ENCODE measurements at places on chromosomes 2 and 18. TPM values are rescaled to one million over a fixed set of nuclear protein-coding genes. Genes with fewer than 3 reads are reported as not detected.

CDH19 gene
- total RNA-seq = 12.0 TPM

- no peaks in the 10 kb centered on the region for H3K36me3 ChIP-seq
- no peak overlapping the region for H3K27ac ChIP-seq
- no peak overlapping the region for H3K4me3 ChIP-seq
- H3K4me1 ChIP-seq = no peaks in the 10 kb centered on the region
- H3K27me3 ChIP-seq = no peaks in the 10 kb centered on the region
- DNase-seq = no peak
Observed at GRCh38 chr2:129816813-129817574, 162.5 kb upstream of the RAB6C start.

IL1RL2 gene
- not detected for total RNA-seq

DNA sequence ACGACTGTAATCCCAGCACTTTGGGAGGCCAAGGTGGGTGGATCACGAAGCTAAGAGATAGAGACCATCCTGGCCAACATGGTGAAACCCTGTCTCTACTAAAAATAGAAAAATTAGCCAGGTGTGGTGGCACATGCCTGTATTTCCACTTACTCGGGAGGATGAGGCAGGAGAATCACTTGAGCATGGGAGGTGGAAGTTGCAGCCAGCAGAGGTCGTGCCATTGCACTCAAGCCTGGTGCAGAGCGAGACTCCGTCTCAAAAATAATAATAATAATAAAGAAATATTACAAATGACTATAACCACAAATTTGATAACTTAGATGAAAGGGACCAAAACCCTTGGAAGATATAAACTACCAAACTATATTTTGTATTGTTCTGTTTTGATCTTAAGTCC lies 226.3 kb upstream of the GULP1 start:
- no peak overlapping the region for H3K27ac ChIP-seq
- H3K27me3 ChIP-seq = no peaks in the 10 kb centered on the region
- no peak overlapping the region for H3K4me3 ChIP-seq
- DNase-seq = no peak
- no peaks in the 10 kb centered on the region for H3K36me3 ChIP-seq

DNA sequence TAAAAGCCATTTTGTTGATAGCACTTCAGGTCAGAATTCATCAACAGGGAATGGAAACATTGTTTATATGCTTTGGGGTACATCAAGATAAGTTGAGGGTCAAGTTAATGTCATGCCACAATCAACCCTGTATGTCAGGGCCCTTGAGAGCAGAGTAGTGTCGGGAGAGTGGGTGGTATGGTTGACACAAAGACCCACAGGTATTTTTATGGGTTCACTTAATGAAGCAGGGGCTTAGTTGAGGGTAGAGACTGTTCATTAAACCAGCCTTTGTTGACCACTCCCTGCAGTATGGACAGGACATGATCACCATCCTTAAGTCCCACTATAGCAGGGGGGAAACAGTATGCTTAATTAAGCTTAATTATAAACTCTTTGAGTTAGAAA lies 5.7 kb downstream of the RPL37A start:
- DNase-seq = no peak
- H3K4me1 ChIP-seq = peaks cover 30% of the 10 kb centered on the region
- H3K4me3 ChIP-seq = no peak overlapping the region
- H3K27me3 ChIP-seq = no peaks in the 10 kb centered on the region
- peaks cover 30% of the 10 kb centered on the region for H3K36me3 ChIP-seq
- H3K27ac ChIP-seq = no peak overlapping the region

DNA sequence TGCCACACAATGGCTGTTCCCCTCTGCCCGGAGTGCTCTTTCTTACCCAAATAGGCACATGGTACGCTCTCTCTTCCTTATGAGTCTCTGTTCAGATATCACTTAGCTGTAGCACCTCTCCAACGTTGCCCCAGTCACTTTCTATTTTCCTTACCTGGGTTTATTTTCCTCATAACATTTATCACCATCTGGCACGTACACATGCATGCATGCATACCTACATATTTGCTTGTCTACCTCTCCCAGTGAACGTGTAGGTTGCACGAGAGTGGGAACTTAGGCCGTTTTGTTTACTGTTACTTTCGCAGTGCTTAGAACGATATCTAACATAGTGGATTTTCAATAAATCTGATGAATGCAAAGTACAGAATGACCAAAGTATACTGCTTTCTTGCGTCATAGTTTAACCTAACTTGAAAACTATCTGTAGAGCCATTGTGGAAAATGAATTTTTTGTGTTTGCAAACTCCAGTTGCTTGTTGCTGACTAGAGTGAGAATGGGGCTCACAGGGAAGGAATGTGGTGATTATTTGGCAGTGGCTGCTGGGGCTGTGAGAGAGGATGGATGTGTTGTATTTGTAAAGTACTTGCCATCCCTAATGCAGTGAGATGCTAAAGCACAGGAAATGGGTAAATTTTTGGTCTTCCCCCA lies 47.1 kb downstream of the ACSL3 start:
- H3K27me3 ChIP-seq = no peaks in the 10 kb centered on the region
- H3K27ac ChIP-seq = no peak overlapping the region
- no peak overlapping the region for H3K4me3 ChIP-seq
- H3K36me3 ChIP-seq = peaks cover 33% of the 10 kb centered on the region
- DNase-seq = no peak
- peaks cover 59% of the 10 kb centered on the region for H3K4me1 ChIP-seq

CHST9 gene
- 0.30 TPM for total RNA-seq

- no peak overlapping the region for H3K4me3 ChIP-seq
- no peaks in the 10 kb centered on the region for H3K27me3 ChIP-seq
- peaks cover 7% of the 10 kb centered on the region for H3K4me1 ChIP-seq
- no peaks in the 10 kb centered on the region for H3K36me3 ChIP-seq
- no peak for DNase-seq
Observed at GRCh38 chr18:52352920-52353319, 12.9 kb downstream of the DCC start.

- no peak overlapping the region for H3K4me3 ChIP-seq
- no peak for DNase-seq
- no peaks in the 10 kb centered on the region for H3K4me1 ChIP-seq
- peaks cover 15% of the 10 kb centered on the region for H3K36me3 ChIP-seq
- no peaks in the 10 kb centered on the region for H3K27me3 ChIP-seq
Observed at GRCh38 chr2:55314985-55315384, 46.0 kb upstream of the MTIF2 start.

- DNase-seq = no peak
- H3K27ac ChIP-seq = no peak overlapping the region
- H3K4me3 ChIP-seq = no peak overlapping the region
- no peaks in the 10 kb centered on the region for H3K27me3 ChIP-seq
- no peaks in the 10 kb centered on the region for H3K4me1 ChIP-seq
Observed at GRCh38 chr2:147198651-147199171, 646.1 kb upstream of the ACVR2A start.

NT5DC4 gene
- total RNA-seq = not detected

GRCh38 chr2:162221064-162221463 lies 22.2 kb downstream of the FAP start:
- H3K27me3 ChIP-seq = no peaks in the 10 kb centered on the region
- DNase-seq = peak; percentile 46
- no peak overlapping the region for H3K27ac ChIP-seq
- no peak overlapping the region for H3K4me3 ChIP-seq
- H3K36me3 ChIP-seq = no peaks in the 10 kb centered on the region

FAM161A gene
- 0.67 TPM for total RNA-seq

GRCh38 chr2:65494078-65494477 lies 61.7 kb upstream of the SPRED2 start:
- no peak for DNase-seq
- no peaks in the 10 kb centered on the region for H3K4me1 ChIP-seq
- no peak overlapping the region for H3K4me3 ChIP-seq
- no peaks in the 10 kb centered on the region for H3K36me3 ChIP-seq

ALPP gene
- total RNA-seq = not detected

CREG2 gene
- not detected for total RNA-seq

DNA sequence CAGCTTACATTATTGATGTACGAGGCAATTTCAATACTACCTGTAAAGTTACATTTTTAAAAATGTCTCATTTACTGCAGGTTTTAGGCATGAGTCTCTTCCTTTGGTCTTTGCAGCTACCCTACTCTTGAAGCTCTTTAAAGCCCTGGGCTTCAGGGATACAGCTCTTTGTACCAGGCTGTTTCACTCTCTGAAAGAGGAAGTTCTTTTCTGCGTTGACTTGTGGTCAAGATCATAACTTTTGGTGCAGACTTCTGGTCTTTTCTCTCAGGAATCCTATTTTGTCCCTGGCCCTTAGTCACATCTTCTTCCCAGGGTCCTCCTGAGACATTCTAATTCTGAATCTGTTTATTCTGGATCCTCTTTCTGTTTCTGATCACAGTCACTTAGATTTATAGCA lies 16.6 kb upstream of the HRH4 start:
- no peaks in the 10 kb centered on the region for H3K4me1 ChIP-seq
- H3K27ac ChIP-seq = no peak overlapping the region
- peaks cover 99% of the 10 kb centered on the region for H3K36me3 ChIP-seq
- no peak overlapping the region for H3K4me3 ChIP-seq
- H3K27me3 ChIP-seq = no peaks in the 10 kb centered on the region

- H3K36me3 ChIP-seq = peaks cover 30% of the 10 kb centered on the region
- H3K27ac ChIP-seq = no peak overlapping the region
- no peaks in the 10 kb centered on the region for H3K27me3 ChIP-seq
- DNase-seq = no peak
- H3K4me3 ChIP-seq = no peak overlapping the region
Observed at GRCh38 chr18:13619505-13620205, 106.7 kb downstream of the FAM210A start.

DNA sequence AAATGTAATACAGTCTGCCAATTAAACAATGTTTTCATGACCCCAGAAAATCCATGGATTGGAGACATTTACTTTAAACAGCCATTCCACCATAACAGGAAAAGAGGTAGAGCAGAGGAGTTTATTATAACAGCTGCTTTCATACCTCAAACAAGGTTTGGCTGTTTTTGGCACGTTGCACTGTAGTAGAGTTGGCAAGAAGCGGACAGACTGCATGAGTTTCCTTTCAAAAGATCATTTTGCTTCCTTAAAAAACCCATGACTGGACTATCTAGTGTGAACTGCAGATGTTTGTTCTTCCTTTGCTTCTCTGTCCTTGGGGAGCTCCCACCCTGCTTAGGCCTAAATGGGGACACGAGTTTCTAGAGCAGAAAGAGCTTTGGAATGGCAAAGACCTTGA lies 108.5 kb upstream of the THOC1 start:
- H3K27me3 ChIP-seq = no peaks in the 10 kb centered on the region
- peaks cover 37% of the 10 kb centered on the region for H3K4me1 ChIP-seq
- no peak overlapping the region for H3K4me3 ChIP-seq
- no peak overlapping the region for H3K27ac ChIP-seq
